ENCODE measurements at places on chromosomes 16 and 17. TPM values are rescaled to one million over a fixed set of nuclear protein-coding genes. Genes with fewer than 3 reads are reported as not detected.

NPIPA2 gene
- 7.3 TPM for total RNA-seq

- no peaks in the 10 kb centered on the region for H3K27me3 ChIP-seq
- H3K27ac ChIP-seq: no peak overlapping the region
- H3K4me1 ChIP-seq: no peaks in the 10 kb centered on the region
Observed at GRCh38 chr16:12545792-12546342, 257.8 kb downstream of the CPPED1 start.

GRCh38 chr16:65373097-65373496, 251.2 kb upstream of the CDH11 start:
- no peak overlapping the region for H3K27ac ChIP-seq
- H3K4me1 ChIP-seq: peaks cover 3% of the 10 kb centered on the region
- no peaks in the 10 kb centered on the region for H3K27me3 ChIP-seq
- DNase-seq: no peak
- H3K4me3 ChIP-seq: no peak overlapping the region

GPR179 gene
- total RNA-seq: not detected

DNA sequence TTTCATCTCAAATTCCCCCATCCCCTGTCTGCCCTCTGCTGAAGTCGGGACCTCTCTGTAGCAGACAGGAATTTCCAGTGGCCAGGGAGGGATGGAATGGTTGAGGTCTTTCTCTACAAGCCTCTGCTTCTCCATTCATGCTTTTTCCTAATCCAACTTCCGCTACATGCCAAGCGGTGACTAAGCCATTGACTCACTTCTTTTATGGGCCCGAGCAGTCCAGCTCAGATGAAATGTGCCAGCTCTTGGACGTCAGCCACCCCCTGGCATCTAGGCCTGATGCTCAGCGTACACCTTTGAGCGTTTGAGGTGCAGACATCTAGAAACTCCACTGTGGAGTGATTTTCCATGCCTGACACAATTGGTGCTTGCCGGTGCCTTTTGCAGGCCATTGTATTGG, 40.7 kb upstream of the GPR139 start:
- H3K27ac ChIP-seq: no peak overlapping the region
- no peaks in the 10 kb centered on the region for H3K4me1 ChIP-seq
- DNase-seq: peak; percentile 44

HYDIN gene
- total RNA-seq: 4.2 TPM

ENKD1 gene
- total RNA-seq: 15.2 TPM

DNA sequence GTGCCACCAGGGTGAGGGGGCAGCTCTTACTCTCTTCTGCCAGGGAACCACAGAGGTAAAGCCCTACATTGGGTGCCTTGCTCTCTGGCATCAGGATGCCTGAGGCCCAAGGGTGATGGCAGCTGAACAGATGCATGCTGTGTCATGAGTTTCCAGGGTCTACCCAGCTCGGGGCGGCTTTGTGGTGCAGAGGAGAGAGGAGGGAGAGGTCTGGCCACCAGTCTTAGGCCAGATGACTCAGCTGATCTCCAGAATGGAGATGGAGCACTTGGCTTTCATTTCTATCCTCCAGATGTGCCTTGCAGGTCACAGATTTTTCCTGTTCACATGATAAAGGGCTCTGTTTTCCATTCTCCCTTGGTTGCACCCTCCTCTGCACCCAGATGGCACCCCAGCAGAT, 23.6 kb upstream of the USP22 start:
- no peaks in the 10 kb centered on the region for H3K4me1 ChIP-seq
- DNase-seq: no peak
- H3K27me3 ChIP-seq: no peaks in the 10 kb centered on the region

TBX2 gene
- total RNA-seq: 42.6 TPM

DNA sequence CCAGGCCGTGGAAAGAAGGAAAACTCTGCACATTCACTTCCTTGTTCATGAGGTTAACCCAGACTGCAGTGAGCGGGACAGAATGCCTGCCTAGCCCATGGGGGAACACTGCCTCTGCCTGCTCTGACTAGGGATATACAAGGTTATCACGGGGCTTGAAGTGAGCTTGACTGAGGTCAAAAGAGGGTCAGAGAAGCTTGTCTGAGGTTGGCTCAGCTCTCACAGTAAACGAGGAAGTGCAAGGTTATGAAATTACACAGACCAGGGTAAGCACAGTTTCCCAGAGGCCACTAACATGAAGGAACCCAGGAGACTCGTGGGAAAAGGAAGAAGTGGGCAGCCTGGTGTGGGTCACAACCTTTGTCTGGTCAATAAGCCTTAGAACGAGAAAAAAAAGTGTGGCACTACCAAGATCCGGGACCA, 28.7 kb downstream of the HIC1 start:
- H3K4me3 ChIP-seq: no peak overlapping the region
- no peaks in the 10 kb centered on the region for H3K4me1 ChIP-seq
- H3K27ac ChIP-seq: no peak overlapping the region
- no peaks in the 10 kb centered on the region for H3K27me3 ChIP-seq
- DNase-seq: no peak
- H3K36me3 ChIP-seq: peaks cover 5% of the 10 kb centered on the region

- H3K4me1 ChIP-seq: no peaks in the 10 kb centered on the region
- no peaks in the 10 kb centered on the region for H3K36me3 ChIP-seq
- H3K4me3 ChIP-seq: no peak overlapping the region
- H3K27me3 ChIP-seq: no peaks in the 10 kb centered on the region
- no peak overlapping the region for H3K27ac ChIP-seq
- DNase-seq: no peak
Observed at GRCh38 chr17:71937914-71938313, 182.9 kb upstream of the SOX9 start.

GABARAPL2 gene
- total RNA-seq: 154 TPM

GRCh38 chr17:41404024-41404671, 6.7 kb upstream of the KRT31 start:
- H3K36me3 ChIP-seq: no peaks in the 10 kb centered on the region
- H3K4me1 ChIP-seq: no peaks in the 10 kb centered on the region
- DNase-seq: no peak
- no peak overlapping the region for H3K27ac ChIP-seq
- H3K4me3 ChIP-seq: no peak overlapping the region
- no peaks in the 10 kb centered on the region for H3K27me3 ChIP-seq

DNA sequence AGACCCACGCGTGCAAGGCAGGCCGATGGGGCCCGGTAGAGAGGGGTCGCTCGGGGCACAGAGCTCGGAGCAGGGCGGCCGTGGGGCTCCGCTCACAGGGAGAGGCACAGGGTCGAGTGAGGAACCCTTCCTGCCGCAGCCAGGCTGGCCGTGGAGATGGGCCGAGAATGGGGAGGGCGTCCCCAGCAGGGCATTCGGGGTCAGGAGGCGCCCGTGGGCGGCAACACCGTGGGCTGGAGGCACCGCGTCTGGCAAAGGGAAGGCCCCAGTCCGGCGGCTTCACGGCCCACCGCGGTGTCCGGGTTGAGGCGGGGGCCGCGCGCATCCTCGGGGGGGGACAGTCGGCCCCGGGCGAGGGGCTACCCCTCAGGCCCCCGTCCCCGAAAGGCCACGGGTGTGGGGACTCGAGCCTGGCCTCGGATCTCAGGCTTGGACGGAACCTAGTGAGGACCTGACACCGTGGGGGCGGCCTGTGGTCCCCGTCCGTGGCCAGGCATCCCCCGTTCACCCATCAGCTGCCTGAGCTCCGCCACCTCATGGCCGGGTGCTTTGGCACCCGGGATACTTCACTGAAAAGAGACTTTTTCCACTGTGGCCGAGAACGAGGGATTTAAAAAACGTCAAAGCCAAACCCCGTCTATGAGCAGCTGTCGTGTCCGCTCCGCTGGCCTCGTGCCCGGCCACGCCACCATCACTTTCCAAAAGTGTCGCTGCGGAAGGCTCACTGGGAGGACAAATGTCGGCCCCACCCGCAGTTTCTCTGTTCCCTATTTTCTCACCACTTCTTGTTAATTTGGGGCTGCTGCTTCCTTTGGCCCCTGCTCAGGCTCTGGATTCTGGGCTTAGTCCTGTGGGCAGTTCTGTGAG, 73.6 kb downstream of the METRNL start:
- peak; percentile 83 for DNase-seq
- H3K4me3 ChIP-seq: no peak overlapping the region
- no peaks in the 10 kb centered on the region for H3K36me3 ChIP-seq

GRCh38 chr16:64225036-64225435, 896.8 kb downstream of the CDH11 start:
- no peaks in the 10 kb centered on the region for H3K36me3 ChIP-seq
- no peaks in the 10 kb centered on the region for H3K27me3 ChIP-seq
- no peak overlapping the region for H3K27ac ChIP-seq
- DNase-seq: no peak

DNA sequence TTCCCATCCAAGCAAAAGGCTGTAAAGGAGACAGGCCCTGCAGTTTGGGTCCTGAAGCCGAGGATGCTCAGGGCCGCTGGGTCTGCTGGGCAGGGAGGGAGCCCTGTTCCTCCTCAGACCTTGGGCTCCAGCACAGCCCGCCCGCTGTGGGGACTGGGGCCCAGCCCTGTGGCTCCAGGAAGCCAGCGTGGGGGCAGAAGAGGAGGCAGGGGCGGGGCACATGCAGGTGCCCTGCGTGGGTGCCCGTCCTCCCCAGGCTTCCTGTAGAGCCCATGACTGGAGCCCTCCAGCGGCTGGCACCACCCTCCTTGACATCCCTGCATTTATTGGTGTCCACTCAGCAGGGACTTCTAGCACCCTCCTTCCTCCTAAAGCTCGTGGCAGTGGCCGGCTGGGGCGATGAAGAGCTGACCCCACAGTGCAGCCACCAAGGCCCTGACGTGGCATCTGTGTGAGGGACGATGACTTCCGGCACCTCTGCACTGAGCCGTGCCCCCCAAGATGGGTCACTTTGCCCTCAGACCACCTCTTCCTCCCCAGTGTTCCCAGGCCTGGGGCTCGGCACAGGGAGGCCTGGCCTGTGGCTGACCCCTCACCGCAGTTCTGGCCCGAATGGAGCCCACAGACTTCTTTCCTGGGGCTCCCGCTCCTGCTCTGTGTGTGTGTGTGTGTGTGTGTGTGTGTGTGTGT, 9.9 kb downstream of the PRSS27 start:
- H3K27ac ChIP-seq: no peak overlapping the region
- H3K4me1 ChIP-seq: no peaks in the 10 kb centered on the region
- H3K27me3 ChIP-seq: no peaks in the 10 kb centered on the region
- H3K4me3 ChIP-seq: no peak overlapping the region
- no peak for DNase-seq
- peaks cover 2% of the 10 kb centered on the region for H3K36me3 ChIP-seq

DNA sequence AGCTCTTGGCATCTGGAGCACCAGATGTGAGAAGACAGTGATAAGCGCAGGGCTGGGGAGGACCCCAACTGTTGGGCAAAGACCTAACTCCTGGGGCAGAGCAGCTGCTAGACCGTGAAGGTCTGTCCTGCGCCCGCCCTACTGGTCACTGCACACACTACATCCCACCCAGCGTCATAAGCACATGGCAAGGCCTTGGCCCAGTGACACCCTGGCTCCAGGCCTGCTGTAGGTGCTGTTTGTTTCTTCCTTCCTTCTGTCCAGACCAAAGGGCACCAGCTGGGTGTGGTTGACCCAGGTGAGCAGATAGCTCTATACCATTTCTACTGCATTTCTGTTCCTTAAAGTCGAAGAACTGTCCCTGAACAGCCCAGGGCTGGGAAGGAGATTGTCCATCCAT, 6.4 kb downstream of the TRPV3 start:
- no peaks in the 10 kb centered on the region for H3K4me1 ChIP-seq
- no peaks in the 10 kb centered on the region for H3K36me3 ChIP-seq
- no peaks in the 10 kb centered on the region for H3K27me3 ChIP-seq
- DNase-seq: no peak

DNA sequence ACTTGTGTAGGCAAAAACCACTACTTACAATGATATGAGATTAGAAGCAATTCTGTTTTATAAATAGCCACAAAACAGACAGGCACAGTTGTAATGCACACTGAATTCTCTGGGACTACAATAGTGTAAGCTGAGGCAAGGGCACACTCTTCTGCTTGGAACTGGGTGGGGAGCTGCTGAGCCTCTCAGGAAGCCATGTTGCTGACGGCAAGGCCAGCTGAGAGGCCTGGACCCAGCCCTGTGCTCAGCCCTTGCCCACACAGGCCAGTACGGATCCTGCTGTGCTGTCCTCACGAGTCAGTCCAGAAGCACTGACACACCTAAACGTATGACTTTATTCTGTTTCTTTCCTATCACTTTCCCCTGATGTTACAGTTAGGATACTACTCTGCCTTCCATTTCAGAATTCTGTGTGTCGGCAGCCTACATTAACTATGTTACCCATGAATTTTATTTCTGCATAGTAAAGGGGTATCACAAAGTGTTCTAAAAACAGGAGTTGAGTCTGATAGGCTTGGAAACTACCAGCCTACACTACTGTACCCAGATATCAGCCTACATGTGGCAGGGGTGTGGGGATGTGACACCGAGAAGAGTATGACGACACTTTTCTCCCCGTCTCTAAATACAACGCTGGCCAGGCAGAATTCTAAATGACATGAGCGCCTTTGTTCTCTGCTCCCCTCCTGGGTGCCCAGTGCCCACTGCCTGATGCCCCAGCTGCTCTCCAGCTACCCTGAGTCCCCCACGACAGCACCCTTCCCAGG, 41.1 kb upstream of the FAAP100 start:
- DNase-seq: no peak
- H3K36me3 ChIP-seq: no peaks in the 10 kb centered on the region
- H3K27ac ChIP-seq: no peak overlapping the region
- H3K4me1 ChIP-seq: no peaks in the 10 kb centered on the region
- no peaks in the 10 kb centered on the region for H3K27me3 ChIP-seq
- H3K4me3 ChIP-seq: no peak overlapping the region

GRCh38 chr16:3835089-3835602, 45.4 kb downstream of the CREBBP start:
- no peak for DNase-seq
- H3K27ac ChIP-seq: no peak overlapping the region
- H3K36me3 ChIP-seq: no peaks in the 10 kb centered on the region
- H3K27me3 ChIP-seq: no peaks in the 10 kb centered on the region

- no peak overlapping the region for H3K27ac ChIP-seq
- no peak for DNase-seq
- H3K27me3 ChIP-seq: no peaks in the 10 kb centered on the region
- H3K4me1 ChIP-seq: no peaks in the 10 kb centered on the region
- peaks cover 6% of the 10 kb centered on the region for H3K36me3 ChIP-seq
Observed at GRCh38 chr17:39548494-39549225, 59.1 kb downstream of the NEUROD2 start.

DNA sequence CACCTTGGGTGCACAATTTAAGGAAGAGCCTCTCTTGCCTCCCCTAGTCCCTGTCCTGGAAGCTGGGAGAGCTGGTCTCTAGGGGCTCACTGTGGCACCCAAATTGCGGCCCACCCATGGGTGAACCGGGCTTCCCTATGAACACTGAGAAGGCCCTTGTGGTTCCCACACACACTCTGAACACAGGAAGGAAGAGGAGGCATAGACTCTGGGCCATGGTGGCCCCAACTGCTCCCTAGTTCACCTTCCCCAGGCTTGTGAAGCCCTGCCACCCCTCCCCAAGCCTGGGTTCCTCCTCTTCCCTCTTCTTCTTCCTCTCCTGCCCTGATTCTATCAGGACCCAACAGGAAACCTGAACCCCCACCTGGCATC, 10.5 kb downstream of the SREBF1 start:
- H3K4me1 ChIP-seq: no peaks in the 10 kb centered on the region
- no peak for DNase-seq
- no peak overlapping the region for H3K4me3 ChIP-seq

NPW gene
- total RNA-seq: 1.2 TPM

- no peaks in the 10 kb centered on the region for H3K27me3 ChIP-seq
- H3K4me3 ChIP-seq: no peak overlapping the region
- H3K36me3 ChIP-seq: no peaks in the 10 kb centered on the region
- no peak for DNase-seq
Observed at GRCh38 chr17:79765708-79766107, 12.2 kb upstream of the CBX2 start.

GRCh38 chr17:61157246-61157886, 242.3 kb upstream of the TBX2 start:
- H3K4me3 ChIP-seq: no peak overlapping the region
- no peaks in the 10 kb centered on the region for H3K27me3 ChIP-seq
- no peaks in the 10 kb centered on the region for H3K4me1 ChIP-seq
- H3K36me3 ChIP-seq: no peaks in the 10 kb centered on the region
- no peak overlapping the region for H3K27ac ChIP-seq

All from aorta (tissue), 5 donors.